HS-27A (cell line): ENCODE measurements at places on chromosomes 12 and 14.

DNA sequence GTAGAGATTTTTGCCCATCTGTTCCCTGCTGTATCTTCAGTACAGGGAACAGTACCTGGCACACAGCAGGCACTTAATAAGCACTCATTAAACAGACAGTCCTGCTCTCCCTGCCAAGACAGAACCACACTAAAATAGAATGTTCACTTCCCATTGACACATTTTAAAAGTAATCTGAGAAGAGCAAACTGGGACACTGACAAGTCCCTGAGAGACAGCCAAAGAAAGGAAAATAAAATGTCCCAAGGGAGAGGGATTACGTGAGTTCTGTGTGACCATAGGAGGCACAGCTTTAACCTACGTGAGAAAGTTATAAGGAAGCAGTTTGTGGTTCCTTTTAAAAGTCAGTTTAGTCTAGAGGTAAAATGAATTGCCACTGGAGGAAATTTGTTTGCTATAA is 43.9 kb upstream of the SYCP3 start:
- DNase-seq: no peak

DNA sequence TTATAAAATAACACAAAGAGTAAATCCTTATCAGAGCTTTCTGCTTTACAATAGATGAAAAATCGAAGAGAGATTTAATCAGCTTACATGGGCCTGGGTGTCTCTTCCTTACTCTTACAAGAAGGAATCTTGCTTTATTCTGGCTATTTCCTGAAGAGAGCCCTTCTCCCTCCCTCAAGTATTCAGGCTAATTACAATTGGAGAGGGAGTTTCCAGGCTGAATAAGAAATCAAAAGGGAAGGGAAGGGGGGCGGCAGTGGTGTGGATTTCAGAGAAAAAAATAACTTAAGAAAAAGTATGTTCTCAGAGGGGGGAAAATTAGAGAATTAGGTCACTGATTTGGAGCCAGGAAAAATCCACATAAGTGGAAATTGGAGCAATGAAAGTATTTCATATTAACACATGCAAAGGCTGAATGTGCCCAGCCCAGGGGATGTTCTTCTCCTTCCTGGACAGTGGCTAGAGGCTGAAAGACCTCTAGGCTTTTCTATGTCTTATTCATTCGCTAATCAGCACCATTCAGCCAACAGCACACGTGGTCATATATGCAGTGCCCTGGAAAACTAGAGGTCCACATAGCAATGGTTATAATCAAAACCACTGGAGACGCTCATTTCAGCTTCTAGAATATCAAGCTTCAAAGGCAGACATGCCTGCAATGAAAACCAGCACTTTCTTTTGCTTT is 158.9 kb upstream of the BTG1 start:
- DNase-seq: no peak

DNA sequence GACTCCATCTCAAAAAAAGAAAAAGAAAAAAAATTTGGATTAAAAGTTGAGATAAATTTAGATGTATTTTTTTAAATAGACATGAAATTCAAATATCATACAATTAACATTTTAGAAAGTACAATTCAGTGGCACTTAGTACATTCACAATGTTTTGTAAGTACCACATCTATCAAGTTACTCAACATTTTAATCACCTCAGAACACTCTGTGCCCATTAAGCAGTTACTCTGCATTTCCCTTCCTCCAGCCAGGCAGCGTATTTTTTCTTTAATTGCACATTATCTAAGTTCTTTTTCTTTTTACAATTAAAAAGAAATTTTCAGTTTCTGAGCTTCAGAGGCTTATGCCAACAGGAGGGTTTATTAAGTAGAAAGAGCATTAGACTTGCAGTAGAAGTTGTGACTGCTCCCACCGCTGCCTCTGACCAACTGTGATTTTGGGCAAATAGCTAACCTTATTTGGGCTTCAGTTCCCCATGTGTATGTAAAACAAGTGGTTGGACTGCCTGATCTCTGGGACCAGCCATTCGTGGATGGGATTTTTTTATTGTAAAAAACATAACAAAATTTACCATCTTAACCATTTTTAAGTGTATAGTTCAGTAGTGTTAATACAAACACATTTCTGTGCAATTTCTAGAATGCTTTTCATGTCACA is 65.7 kb downstream of the WNK1 start:
- DNase-seq: no peak

GRCh38 chr14:50057331-50057730 is 59.0 kb downstream of the VCPKMT start:
- DNase-seq: no peak

- DNase-seq: no peak
These were observed 2.5 kb upstream of the C1QL4 start for GRCh38 chr12:49339464-49339861.

DNA sequence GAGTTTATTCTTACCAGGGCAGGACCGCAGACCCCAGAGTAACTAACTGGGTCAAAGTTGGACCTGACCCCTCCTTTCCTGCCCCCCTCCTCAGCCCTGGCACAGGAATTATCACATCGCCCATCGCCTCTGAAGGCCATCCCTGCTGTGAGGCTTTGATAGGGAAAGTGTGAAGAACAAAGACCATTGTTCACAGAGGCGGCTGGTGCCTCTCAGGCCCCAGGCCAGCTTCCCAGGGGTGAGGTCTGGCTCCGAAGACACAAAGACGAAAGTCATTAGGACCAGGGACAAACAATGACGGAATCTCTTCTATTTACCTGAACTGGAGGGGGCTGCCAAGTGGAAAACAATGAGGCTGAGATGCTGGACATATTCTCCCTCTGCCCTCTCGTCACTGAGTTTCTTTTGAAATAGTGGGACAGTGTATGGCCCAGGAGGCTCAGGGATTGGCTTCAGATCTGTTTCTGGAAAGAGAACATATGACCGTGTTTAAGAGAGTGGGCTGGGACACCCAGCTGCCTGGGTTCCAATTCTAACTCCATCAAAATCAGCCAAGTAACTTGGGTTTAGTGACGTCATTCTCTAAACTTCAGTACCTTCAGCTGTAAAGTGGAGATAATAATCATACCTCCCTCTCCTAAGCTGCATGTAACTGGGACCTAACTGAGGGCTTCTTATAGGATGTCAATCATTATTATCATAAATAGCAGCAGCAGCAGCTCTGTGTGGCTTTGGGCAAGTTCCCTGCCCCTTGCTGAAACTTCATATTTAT is 769.4 kb downstream of the MED13L start:
- no peak for DNase-seq

DNA sequence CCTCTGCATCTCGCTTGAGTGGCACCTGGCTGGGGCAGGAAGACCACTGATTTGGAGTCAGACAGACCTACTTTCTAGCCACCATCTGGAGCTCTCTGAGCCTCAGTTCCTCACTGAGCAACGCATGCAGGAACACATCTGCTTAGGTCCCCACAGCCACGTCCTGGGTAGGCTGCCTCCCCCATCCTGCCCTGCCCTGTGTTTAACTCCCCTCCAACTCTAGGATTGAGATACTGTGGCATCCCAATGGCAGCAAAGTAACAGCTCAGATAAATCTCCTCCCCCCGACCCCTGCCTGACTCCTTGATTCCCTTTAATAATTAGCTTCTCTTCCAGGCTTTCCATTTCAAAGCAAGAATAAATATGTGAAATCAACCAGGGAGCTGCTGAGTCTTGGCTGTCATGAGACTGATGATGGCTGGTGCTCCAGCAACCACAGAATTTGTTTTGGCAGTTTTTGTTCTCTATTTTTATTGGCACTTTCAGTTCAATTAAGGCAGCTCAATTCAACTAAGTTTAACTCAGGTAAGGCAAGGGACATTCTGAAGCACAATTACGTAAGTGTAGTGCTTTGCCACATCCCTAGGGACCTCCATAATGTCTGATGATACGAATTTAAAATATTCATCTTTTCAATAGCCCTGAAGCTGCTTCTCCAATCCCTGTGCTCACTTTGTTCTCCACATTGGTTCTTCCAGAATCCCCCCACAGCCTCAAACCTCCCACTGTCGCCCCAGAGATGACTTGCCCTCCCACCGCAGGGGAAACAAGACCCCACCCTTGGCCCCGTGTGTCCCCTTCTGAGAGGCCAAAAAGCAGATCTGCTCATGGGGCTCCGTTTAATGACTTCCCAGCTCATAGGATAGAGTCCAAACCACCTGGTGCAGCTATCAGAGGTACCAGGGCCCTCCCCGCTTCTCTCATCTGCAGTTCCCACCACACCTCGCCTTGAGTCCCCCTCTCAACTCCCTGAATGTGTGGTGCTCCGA is 58.2 kb downstream of the ESR2 start:
- DNase-seq: no peak

- no peak for DNase-seq
These were observed 19.1 kb downstream of the TMEM30B start for GRCh38 chr14:61262082-61262481.

- no peak for DNase-seq
These were observed 95.9 kb upstream of the PTHLH start for GRCh38 chr12:28068467-28068866.

GRCh38 chr14:105487449-105487985 is 831 bp downstream of the CRIP1 start:
- DNase-seq: no peak

- peak; percentile 64 for DNase-seq
These were observed 15.7 kb downstream of the CSRP2 start for GRCh38 chr12:76863005-76863670.

- no peak for DNase-seq
These were observed 1.2 kb downstream of the CPSF6 start for GRCh38 chr12:69240631-69240995.

DNA sequence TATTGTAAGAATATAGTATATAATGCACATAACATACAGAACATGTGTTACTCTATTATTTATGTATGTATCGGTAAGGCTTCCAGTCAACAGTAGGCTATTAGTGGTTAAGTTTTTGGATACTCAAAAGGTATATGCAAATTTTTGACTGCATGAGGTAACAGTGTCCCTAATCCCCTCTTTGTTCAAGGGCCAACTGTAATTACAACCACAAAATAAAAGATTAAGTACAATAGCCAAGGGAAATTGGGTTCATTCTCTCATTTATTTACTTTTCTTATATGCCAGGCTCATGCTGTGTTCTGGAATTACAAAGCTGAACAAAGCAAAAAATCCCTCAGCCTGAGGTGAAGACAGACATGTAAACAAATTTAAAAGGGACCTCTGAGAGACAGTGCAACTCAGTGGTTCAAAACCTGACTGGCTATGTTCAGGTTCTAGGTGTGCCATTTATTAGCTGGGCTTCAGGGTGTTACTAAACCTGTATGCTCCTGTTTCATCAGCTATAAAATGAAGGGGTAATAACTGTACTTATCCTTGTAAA is 43.4 kb upstream of the TSPAN8 start:
- DNase-seq: no peak

GRCh38 chr14:59236195-59236594 is 47.7 kb downstream of the DAAM1 start:
- DNase-seq: no peak

DNA sequence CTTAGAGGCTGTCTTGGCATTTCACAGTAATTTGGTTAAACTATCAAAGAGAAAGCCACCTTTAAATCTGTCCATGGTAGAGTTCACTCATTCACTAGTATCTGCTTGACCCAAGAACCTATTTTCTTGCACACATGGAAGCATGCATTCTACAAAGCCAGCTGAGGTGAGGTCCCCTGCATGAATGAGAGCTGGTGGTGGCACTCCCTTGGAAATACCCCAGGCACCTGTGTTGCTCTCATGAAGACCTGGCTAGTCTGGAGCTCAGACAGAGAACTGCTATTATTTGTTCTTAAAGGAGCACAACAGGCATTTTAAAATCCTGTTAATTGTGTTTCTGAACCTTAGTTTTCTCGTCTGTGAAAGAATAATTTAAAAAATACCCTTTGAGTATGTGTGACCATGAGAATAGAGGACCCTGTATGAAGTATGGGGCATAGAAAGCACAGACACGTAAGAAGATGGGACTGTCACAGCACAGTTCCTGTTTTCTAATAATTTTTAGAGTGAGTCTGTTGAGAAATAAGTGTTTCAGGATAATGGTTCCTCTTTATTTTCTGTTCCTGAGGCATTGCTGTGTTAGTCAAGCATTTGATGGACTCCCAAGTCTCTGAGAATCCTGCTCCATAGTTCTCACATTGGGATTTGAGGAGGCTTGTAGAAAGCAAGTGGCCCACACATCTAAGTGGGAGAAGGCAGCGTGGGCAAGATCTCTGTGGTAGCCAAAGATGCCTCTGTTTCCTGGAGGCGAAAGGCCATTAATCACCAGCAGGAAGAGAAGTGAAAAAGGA is 10.9 kb downstream of the RGS6 start:
- DNase-seq: no peak

DNA sequence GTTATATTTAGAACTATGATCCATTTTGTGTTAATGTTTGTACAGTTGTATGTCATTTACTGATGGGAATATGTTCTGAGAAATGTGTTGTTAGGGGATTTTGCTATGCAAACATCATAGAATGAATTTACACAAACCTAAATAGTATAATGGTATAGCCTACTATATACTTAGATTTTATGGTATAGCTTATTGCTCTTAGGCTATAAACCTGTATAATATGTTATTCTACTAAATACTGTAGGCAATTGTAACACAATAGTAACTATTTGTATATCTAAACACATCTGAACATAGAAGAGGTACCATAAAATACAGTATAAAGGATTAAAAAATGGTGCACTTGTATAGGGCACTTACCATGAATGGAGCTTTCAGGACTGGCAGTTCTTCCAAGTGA is 105.4 kb upstream of the GRIN2B start:
- no peak for DNase-seq

DNA sequence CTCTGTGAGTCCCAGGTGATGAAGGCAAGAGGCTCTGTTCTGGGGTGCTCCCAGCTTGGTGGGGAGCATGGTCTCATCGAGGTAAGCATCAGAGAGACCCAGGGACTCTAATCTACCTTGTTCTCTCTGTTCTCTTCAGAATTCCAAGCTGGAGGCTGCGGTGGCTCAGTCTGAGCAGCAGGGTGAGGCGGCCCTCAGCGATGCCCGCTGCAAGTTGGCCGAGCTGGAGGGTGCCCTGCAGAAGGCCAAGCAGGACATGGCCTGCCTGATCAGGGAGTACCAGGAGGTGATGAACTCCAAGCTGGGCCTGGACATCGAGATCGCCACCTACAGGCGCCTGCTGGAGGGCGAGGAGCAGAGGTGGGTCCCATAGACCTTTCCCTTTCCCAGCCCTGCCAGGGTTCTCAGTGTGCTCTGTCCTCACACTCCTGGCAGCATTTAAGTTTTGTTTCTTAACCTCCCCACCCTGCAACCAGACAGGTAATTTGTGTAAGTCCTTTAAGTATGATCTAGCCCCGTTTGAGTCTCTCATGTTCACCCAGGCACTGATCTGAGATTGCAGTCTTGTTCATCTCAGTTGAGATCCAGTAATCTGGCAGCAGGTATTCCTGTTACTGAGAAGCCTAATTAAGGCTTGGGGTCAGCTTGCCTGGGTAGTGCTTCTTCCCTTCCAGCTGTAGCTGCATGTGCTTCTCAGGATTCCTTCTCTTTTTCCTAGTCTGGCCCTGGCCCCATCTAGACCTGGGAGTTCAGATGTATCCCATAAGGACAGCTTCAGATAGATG is 14.8 kb upstream of the KRT81 start:
- DNase-seq: no peak
